ENCODE measurements at places on chromosomes 3 and 15. TPM values are rescaled to one million over a fixed set of nuclear protein-coding genes. Genes with fewer than 3 reads are reported as not detected.

GRCh38 chr3:32960404-32961170 lies 9.1 kb downstream of the CCR4 start:
- no peak for DNase-seq

The ANKRD34C gene
- not detected for total RNA-seq

DNA sequence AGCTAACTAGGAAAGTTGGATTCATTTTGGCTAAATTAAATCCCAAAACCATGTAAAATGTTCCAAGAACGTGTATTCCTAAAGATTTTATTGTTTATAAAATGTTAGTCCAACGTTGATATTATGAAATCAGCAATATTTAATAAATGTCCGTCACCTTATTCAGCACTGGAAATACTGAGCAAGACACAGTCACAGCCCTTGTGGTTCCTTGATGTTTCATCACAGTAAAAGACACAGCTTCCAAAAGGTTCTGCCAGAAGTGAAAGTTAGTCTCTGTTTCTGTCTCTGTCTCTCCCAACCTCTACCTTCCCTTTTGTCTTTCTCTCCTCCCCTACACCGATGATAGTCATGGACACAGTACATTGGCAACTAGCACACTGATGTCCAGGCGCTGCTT lies 82.2 kb upstream of the BOC start:
- no peak for DNase-seq

The FGF12 gene
- not detected for total RNA-seq

- no peak for DNase-seq
Measured at GRCh38 chr3:172627057-172627809, 83.6 kb downstream of the NCEH1 start.

All from activated CD8-positive, alpha-beta T cell treated with anti-CD3 and anti-CD28 coated beads, Interleukin-2, amount 10 ng/mL, durations not matched to agents 7 days and 5 days (primary cell).